HFFc6 (cell line): ENCODE measurements at places on chromosomes 12 and 14. TPM values are rescaled to one million over a fixed set of nuclear protein-coding genes. Genes with fewer than 3 reads are reported as not detected.
A peak's percentile ranks its signal among the peaks of the same experiment; 100 is the strongest.

Gene NTS
- not detected in 3 replicates for total RNA-seq

Gene CINP
- 56.9 to 65.7 TPM (median 62.0 TPM) in 3 replicates for total RNA-seq

Gene E2F7
- total RNA-seq, result 6.9 to 21.7 TPM (median 16.1 TPM) in 3 replicates

Gene PTPRR
- 0.40 and 1.0 TPM in 2 replicates for total RNA-seq

Gene ERP27
- total RNA-seq, result not detected in 3 replicates

DNA sequence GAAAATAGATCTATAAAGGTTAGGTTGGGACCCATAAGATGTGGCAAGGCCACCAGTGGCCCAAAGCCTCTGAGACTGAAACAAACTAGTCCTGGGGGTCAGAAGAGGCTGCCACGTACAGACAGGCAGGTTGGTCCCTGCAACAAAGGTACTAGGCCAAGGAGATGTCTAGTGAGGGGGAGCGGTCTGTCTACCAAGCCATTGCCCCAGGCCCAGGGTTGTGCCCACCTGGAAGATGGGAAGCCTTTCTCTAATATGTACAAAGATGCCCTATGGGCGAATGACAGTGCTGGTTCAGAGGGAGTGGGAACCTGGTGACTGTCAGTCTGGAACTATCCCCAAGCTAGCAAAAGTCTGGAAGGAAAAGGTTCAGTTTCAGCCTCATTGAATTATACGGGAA lies 233.2 kb downstream of the RBM19 start:
- no peak for DNase-seq

DNA sequence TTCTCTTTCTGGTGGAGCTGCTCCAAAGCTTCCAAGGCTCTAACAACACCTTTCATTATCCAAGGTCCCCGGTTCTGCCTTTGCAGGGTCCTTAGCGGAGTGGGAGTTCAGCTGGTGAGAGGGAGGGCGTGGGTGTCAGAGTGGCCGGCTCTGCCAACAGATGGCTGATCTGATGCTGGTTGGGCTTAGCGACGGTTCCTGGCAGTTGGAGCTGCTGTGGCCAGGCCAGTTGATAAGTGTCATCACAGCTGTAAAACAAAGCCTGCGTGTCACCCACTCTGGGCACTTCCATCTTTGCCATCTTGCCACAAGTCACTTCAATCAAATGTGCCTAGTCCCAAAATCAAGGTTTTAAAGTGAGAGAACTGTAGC lies 36.3 kb downstream of the RIN3 start:
- peak; percentile 45 for DNase-seq

DNA sequence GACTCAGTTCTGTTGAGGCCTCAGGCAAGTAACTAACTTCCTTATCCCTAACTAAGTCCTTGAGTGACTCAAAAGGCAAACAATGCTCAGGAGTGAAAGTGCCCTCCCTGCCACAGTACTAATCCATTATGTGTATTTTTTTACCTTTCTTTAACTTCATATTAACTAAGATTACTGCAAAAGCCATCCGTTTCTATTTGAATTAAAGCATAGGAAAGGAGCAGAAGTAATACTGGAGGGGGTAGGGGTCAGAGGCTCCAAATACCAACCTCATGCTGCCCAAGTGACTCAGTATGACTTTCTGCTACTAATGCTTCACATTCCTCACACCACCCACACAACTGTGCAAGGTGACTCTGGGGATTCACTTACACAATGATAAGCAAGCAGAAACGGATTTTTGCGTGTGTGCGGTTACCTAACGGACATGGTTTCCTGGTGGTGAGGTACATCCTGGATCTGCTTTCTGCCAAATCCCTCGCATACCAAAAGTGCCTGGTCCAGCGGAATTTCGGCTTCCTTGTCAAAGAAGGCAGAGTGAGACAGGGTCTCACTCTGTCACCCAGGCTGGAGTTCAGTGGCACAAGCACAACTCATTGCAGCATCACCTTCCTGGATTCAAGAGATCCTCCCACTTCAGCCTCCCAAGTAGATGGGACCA lies 25.1 kb downstream of the MOK start:
- DNase-seq, result peak; percentile 97
